ENCODE measurements at places on chromosomes 7 and 10. TPM values are rescaled to one million over a fixed set of nuclear protein-coding genes. Genes with fewer than 3 reads are reported as not detected.

The C7orf33 gene
- total RNA-seq: not detected

GRCh38 chr10:100909501-100910263, 3.1 kb upstream of the SLF2 start:
- no peak overlapping the region for H3K27ac ChIP-seq
- no peak overlapping the region for H3K4me3 ChIP-seq
- H3K36me3 ChIP-seq: no peaks in the 10 kb centered on the region
- H3K27me3 ChIP-seq: no peaks in the 10 kb centered on the region
- DNase-seq: no peak
- peaks cover 17% of the 10 kb centered on the region for H3K4me1 ChIP-seq

DNA sequence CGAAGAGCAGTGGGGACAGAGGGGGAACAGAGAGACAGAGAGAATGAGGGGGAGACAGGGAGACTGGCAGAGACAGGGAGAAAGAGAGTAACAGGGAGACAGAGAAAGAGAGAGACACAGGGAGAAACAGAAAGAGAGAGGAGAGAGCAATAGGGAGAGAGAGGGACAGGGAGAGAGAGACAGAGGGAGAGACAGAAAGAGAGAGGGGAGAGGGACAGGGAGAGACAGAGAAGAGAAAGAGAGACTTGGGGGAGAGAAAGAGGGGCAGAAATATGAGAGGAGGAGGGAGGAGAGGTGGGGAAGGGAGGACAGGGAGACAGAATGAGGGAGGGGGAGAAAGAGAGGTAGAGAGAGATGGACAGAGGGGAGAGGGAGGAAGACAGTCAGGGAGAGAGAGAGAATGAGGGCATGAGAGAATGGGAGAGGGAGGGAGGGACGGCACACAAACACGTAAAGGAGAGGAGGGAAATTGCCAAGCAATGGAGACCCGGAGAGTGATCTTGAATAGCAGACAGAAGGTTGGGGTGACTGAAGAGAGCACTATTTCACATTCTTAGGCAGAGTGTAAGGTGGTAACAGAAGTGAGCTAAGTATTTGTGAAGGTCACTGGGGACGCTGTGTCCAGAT, 33.3 kb upstream of the KCNMA1 start:
- H3K4me1 ChIP-seq: no peaks in the 10 kb centered on the region
- DNase-seq: no peak
- no peaks in the 10 kb centered on the region for H3K36me3 ChIP-seq
- H3K4me3 ChIP-seq: no peak overlapping the region
- H3K27me3 ChIP-seq: peaks cover 16% of the 10 kb centered on the region
- no peak overlapping the region for H3K27ac ChIP-seq

GRCh38 chr10:36602374-36602773, 523.0 kb upstream of the ANKRD30A start:
- no peaks in the 10 kb centered on the region for H3K27me3 ChIP-seq
- no peaks in the 10 kb centered on the region for H3K36me3 ChIP-seq
- no peak overlapping the region for H3K27ac ChIP-seq
- no peak for DNase-seq
- H3K4me1 ChIP-seq: no peaks in the 10 kb centered on the region
- no peak overlapping the region for H3K4me3 ChIP-seq

DNA sequence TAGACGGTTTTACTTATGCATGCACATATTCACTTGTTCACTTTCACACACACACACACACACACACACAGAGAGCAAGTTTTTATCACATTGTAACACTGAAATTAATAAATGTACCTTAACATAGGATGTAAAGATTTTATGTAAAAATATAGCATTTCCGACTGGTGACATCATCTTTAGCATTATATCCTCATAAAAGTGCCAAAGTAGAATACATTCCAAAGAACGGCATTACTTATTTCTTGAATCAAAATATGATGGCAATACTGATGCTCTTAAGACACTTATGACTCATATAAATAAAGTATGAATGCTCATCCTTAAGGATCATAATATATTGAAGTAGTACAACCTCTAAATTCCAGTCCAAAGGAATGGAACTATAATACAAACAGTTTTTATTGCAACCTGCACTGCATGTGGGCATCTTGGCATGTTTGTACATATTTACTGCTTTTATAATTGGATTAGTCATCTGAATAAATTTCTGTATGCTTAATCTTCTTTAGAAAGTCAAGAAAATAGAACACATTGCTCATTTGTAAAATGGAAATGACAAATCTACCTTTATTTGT, 290.0 kb upstream of the SEMA3A start:
- H3K27ac ChIP-seq: no peak overlapping the region
- no peak for DNase-seq
- no peaks in the 10 kb centered on the region for H3K36me3 ChIP-seq
- no peak overlapping the region for H3K4me3 ChIP-seq
- H3K27me3 ChIP-seq: no peaks in the 10 kb centered on the region

GRCh38 chr10:58239561-58240169, 28.0 kb downstream of the IPMK start:
- H3K4me3 ChIP-seq: no peak overlapping the region
- H3K4me1 ChIP-seq: peaks cover 14% of the 10 kb centered on the region
- no peaks in the 10 kb centered on the region for H3K27me3 ChIP-seq
- H3K36me3 ChIP-seq: no peaks in the 10 kb centered on the region
- H3K27ac ChIP-seq: no peak overlapping the region
- DNase-seq: no peak

The ANKRD2 gene
- total RNA-seq: 0.15 TPM

The EIF5AL1 gene
- 5.6 TPM for total RNA-seq

- H3K27me3 ChIP-seq: no peaks in the 10 kb centered on the region
- no peak for DNase-seq
- no peak overlapping the region for H3K4me3 ChIP-seq
- H3K36me3 ChIP-seq: no peaks in the 10 kb centered on the region
- H3K27ac ChIP-seq: no peak overlapping the region
Measured at GRCh38 chr10:12849319-12850181, 152.0 kb downstream of the CCDC3 start.

DNA sequence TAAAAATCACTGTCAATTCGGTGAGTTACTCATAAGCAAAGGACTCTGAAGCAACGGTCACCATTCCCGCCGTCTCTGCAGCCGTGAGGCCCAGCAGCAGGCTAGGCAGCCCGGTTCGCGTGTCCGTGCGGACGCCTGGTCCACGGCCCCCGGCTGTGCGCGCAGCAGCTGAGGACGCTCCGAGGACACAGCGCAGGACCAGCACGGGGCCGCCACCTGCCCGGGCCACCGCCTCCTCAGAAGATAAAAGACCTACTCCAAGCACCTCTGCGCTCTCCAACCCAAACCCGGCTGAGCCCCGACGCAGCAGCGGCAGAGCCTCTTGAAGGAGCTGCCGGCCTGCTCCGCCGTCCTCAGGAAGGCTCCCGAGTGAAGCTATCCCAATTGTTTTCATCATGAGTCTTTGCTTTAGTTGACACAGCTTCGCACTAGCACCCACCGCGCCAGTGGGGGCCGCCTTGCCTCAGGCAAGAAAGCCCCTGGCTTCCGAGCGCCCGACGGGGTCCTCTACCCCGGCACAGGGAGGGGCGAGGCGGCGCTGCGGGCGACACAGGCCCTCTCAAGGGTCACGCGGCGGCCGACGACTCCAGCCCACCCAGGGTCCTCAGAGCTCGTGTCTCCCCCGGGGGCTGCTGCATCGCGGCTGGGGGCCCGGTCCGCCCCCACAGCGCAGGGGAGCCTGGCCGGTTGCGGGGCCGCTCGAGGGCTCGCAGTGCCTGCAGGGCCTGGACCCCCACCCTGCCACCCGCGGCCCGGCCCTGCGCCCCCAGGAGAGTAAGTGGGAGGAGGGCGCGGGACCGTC, 16.9 kb upstream of the GPR146 start:
- H3K36me3 ChIP-seq: peaks cover 9% of the 10 kb centered on the region
- H3K27me3 ChIP-seq: no peaks in the 10 kb centered on the region
- peak overlapping the region; percentile 92 for H3K27ac ChIP-seq
- no peak for DNase-seq
- H3K4me3 ChIP-seq: peak overlapping the region; percentile 64

DNA sequence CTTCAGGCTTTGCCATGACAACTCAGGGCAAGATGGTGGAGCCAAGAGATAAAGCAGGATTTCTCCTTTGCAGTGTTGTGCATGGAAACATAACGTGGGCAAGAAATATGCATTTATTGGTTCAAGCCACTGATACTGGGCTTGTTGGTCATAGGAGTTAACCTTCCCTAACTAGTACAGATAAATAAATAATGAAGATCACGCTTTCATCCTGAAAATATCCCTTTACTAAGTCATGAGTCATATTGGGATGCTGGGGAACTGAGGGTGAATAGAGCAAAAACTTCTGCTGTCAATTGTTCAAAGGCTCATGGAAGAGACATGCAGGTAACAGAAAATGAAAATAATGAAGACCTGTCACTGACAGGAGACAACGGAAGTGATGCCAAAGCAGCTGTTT, 55.5 kb downstream of the TES start:
- H3K36me3 ChIP-seq: no peaks in the 10 kb centered on the region
- H3K27me3 ChIP-seq: no peaks in the 10 kb centered on the region
- H3K27ac ChIP-seq: no peak overlapping the region
- no peak overlapping the region for H3K4me3 ChIP-seq
- H3K4me1 ChIP-seq: peaks cover 72% of the 10 kb centered on the region

DNA sequence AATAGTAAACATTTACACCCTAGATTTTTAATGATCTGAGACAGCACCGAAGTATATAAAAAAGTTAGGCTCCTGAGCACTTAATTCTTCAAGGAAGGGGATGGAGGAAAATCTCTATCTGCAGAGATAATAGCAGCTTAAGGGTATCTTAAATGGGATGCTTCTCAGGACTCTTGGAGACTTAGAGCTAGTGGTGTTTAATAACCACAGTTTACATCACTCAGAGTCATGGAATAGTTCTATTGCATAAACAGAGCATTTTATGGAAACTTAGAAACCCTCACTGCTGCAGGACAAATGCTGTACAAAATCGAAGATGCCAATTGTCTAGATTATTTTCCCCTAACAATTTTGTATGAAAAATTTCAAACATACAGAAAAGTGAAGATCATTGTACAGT, 398.9 kb upstream of the GALNT17 start:
- no peaks in the 10 kb centered on the region for H3K27me3 ChIP-seq
- H3K36me3 ChIP-seq: no peaks in the 10 kb centered on the region
- no peak overlapping the region for H3K27ac ChIP-seq
- no peak for DNase-seq
- no peak overlapping the region for H3K4me3 ChIP-seq
- H3K4me1 ChIP-seq: no peaks in the 10 kb centered on the region

- DNase-seq: no peak
- H3K27ac ChIP-seq: no peak overlapping the region
- H3K36me3 ChIP-seq: no peaks in the 10 kb centered on the region
- no peaks in the 10 kb centered on the region for H3K27me3 ChIP-seq
Measured at GRCh38 chr7:134771889-134772288, 7.5 kb upstream of the CALD1 start.

- H3K4me3 ChIP-seq: 0 out of 2 replicates have a peak overlapping the region, but pooled peaks have one; percentile 4
- no peaks in the 10 kb centered on the region for H3K27me3 ChIP-seq
- H3K36me3 ChIP-seq: peaks cover 9% of the 10 kb centered on the region
- H3K27ac ChIP-seq: peak overlapping the region; percentile 61
- peaks cover 75% of the 10 kb centered on the region for H3K4me1 ChIP-seq
- DNase-seq: peak; percentile 91
Measured at GRCh38 chr10:3071405-3072198, 4.3 kb downstream of the PFKP start.

The EGR2 gene
- total RNA-seq: 2.3 TPM

DNA sequence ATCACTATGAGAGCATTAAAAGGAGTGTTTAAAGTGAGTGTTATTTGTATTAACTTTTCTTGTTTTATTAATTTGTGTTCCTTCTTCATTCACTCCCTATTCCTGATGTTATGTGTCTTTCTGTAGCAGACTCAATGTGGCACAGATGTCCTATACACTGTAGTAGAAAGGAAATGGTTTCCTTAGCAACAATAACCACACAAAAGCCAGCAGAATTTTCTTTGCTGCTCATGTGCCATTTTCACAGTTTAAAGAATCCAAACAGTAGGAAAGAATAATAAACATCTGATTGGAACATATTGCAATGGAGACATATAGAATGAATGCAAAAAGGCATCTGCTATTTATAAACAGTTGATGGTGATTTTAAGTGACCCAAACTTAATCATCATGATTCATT, 763.6 kb downstream of the PHTF2 start:
- no peaks in the 10 kb centered on the region for H3K36me3 ChIP-seq
- H3K4me1 ChIP-seq: no peaks in the 10 kb centered on the region
- peaks cover 14% of the 10 kb centered on the region for H3K27me3 ChIP-seq
- no peak overlapping the region for H3K4me3 ChIP-seq
- no peak overlapping the region for H3K27ac ChIP-seq

- H3K27ac ChIP-seq: no peak overlapping the region
- H3K4me3 ChIP-seq: no peak overlapping the region
- no peaks in the 10 kb centered on the region for H3K36me3 ChIP-seq
- DNase-seq: no peak
- H3K27me3 ChIP-seq: no peaks in the 10 kb centered on the region
Measured at GRCh38 chr10:82757901-82758300, 882.9 kb downstream of the NRG3 start.

The LRRN3 gene
- 0.07 TPM for total RNA-seq
